ENCODE measurements at places on chromosomes 12 and 14.

GRCh38 chr14:27077710-27078109, 479.9 kb upstream of the NOVA1 start:
- DNase-seq: no peak

- peak; percentile 10 for DNase-seq
Measured at GRCh38 chr12:82366197-82366596, 7.9 kb downstream of the METTL25 start.

DNA sequence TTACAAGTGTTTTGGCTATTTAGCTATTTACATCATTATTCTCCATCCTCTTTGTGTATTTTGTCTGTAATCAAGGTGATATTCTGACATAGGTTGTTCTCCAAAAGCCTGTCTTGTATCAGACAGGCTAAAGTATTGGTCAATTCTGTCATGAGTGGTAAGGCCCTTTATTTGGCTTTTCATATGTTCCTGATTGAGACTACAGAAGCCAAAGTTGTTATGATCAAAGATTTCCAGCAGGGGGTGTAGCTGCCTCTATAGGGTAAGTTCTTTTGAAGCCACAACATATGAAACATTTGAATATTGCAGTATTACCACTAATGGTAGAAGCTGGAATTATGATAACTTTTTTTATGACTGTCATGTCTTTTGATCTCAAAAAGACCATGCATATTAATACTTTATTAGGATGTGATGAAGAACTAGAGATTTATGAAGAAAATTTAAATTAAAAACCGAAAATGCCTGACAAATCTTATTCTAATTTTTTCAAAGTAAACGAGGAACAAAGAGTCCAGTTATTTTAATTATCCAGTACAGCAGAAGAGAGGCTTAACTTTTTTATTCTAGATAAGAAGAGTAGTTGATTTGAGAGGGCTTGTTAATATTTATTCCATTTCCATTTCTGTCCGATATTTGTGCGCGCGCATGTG, 3.4 kb upstream of the ARHGAP5 start:
- DNase-seq: peak; percentile 82

DNA sequence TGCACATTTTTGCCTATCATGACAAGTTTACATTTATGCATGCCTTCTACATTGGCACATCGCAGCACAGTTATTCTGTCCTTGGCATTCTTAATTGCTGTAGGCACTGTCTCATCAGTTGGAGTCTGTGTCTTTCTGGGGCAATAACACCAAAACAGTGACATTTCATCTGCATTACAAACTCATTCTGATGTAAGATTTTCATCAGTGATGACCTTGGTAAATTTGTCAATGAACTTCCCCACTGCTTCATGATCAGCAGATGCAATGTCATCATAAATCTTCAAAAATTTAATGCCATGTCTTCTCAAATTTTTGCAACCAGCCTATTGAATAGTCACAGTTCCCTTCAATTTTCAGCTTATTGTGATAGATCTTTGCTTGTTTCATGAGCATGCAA, 85.5 kb downstream of the CAPZA3 start:
- no peak for DNase-seq

- no peak for DNase-seq
Measured at GRCh38 chr12:38162708-38163441, 153.7 kb upstream of the ALG10B start.
